ENCODE measurements at places on chromosomes 5 and 9.

DNA sequence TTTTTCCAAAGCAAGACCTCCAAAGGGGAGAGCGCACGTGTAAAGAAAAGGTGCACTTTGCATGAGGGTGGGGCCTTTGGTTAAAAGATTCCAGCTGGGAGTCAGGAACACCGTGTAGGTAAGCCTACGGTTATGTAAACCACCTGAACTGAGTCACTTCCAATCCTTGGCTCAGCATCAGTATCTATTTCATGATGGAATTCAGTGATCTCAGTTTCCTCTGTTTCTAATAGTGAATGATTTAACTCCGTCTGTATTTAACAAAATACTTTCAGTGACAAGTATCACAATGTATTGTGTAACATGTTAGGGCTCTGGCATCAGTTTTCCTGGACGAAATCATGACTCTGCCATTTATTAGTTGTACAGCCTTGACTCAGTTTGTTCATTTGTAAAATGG lies 1.3 kb upstream of the SVEP1 start:
- no peak for DNase-seq

- DNase-seq = no peak
Observed at GRCh38 chr5:97163360-97163764, 19.7 kb downstream of the RIOK2 start.

DNA sequence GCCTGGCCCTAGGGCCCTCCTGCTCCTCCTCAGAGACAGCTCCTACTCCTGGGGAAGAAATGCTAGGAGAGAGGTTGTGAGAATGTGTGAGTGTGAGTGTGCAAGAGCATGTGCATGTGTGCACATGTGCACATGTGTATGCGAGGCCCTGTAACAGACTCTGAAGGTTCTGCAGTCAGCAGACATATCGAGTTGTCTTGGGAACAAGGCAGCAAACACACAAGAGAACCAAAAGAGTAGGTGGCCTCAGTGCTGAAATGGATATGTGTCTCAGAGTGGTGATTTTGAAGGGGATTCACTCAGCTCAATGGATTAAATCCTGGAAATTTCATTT lies 50.5 kb downstream of the MVB12B start:
- DNase-seq = no peak

DNA sequence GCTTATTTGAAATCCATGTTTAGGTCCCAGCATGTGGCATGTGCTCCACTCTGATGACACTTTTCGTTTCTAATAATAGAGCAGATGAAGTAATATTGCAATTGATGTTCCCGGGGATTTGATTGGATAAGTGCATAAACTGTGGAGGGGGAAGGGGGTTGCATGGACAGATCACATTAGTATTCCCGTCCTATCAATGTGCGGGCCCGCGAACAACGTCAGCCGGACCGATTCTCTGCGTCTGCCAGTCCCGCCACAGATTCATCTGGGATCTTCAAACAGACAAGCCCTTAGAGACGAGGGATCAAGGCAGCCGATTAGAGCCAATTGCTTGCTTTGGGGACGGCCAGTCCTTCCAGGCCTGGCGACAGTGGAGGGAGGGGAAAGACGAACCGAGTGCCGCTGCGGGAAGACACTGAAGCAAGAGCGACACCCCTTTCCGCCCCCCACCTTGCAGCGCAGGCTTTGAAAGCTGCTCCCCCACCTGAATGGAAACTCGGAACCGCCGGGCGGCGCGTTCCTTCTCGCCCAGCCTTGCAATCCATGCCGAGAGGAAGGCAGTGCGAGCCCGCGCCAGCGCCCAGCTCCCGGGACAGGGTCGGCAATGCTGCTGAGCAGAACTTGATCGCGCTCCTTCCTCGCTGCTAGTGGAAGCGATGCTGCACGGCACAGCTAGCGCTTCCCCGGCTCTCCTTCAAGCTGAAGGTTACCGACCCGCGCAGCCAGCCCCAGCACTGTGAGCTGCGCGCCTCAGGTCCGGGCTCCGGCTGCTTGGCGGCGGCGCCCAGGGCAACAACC lies at the start of gene RGS7BP:
RGS7BP (plus strand) TSS at position 247 of the 798 bp plus-strand sequence. CDS start 610 bp downstream, outside the sequence.
- DNase-seq = peak; percentile 55

DNA sequence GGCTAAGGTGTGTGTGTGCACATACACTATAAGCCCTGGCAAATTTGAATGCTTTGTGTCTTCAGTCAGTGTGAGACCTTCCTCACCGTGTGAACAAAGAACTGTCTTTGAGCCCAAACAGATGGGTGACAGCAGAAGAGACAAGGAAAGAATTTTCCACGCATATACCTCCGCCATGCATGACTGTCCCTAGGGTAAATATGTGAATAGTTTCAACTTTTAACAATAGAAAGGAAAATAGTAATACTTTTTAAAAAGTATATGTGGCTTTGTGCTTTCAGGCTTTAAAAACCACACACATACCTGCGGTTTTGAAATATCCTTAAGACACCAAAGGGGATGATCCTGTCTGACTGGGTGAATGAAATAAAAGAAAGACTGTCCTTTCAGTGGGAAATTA lies 438.6 kb upstream of the MPDZ start:
- no peak for DNase-seq

- no peak for DNase-seq
Observed at GRCh38 chr9:71636143-71636839, 132.0 kb downstream of the CEMIP2 start.

DNA sequence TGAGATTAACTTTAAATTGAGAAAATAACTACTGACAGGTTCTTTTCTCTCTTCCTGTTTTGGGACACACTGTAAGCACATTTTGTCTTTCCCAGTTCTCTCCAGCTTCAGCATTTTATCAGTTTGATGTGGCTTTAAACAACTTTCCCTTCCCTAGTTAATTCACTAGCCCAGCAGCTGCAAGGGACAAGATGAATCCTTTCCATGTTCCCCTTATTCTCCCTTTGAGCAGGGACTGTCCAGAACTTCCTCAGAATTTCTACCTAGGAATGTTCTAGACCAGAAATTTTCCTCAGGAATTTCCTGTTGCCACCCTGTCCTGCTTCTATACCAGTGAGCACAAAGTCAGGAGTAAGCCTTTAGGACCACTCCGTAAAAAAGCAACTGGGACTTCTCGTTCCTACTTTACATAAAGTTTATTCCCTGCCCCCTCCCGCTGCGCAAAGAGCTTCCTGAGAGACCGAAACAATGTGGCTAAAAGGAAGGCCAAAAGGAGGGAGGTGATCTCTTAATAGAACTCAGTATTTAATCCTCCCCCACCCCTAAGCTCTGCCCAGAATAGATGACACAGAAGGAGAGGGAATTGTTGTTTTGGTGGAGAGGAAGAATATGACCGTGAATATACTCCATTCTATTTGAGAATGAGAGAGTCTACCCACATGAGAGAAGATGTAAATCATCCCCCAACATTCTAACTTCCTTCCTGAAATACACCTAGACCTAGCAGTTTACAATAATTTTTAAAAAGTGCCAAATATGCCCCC lies 61.9 kb downstream of the GLIS3 start:
- DNase-seq = no peak

- DNase-seq = no peak
Observed at GRCh38 chr5:144004146-144004545, 166.3 kb downstream of the YIPF5 start.
